MCF 10A (cell line): ENCODE measurements at places on chromosomes 6 and 20. TPM values are rescaled to one million over a fixed set of nuclear protein-coding genes. Genes with fewer than 3 reads are reported as not detected.

IL17F gene
- not detected in 2 replicates for total RNA-seq

MUC21 gene
- not detected in 2 replicates for total RNA-seq

MAPK14 gene
- 42.9 and 46.2 TPM in 2 replicates for total RNA-seq

MRAP2 gene
- 0.15 and 0.33 TPM in 2 replicates for total RNA-seq

MCM8 gene
- 8.0 and 12.4 TPM in 2 replicates for total RNA-seq

MGME1 gene
- 18.0 and 24.0 TPM in 2 replicates for total RNA-seq

BTN1A1 gene
- not detected in 2 replicates for total RNA-seq

IL22RA2 gene
- total RNA-seq, result not detected in 2 replicates

EFCAB8 gene
- total RNA-seq, result not detected in 2 replicates

GUCA1A gene
- total RNA-seq, result not detected in 2 replicates

SCGN gene
- not detected in 2 replicates for total RNA-seq

SPATS1 gene
- not detected in 2 replicates for total RNA-seq

SLC23A2 gene
- total RNA-seq, result 24.0 and 26.5 TPM in 2 replicates

DEFB132 gene
- not detected in 2 replicates for total RNA-seq

ID4 gene
- not detected in 2 replicates for total RNA-seq

MYB gene
- not detected in 2 replicates for total RNA-seq

SIRPD gene
- not detected in 2 replicates for total RNA-seq

EBF4 gene
- not detected in 2 replicates for total RNA-seq

MTCH1 gene
- total RNA-seq, result 74.9 and 78.2 TPM in 2 replicates

OXT gene
- total RNA-seq, result not detected in 2 replicates

FBXO30 gene
- total RNA-seq, result 10.6 and 10.9 TPM in 2 replicates

PRKN gene
- total RNA-seq, result 2.5 and 6.0 TPM in 2 replicates

GRM1 gene
- total RNA-seq, result not detected in 2 replicates

SPEF1 gene
- 0.32 TPM in 1 of 2 replicates, not detected in the other for total RNA-seq

TREM2 gene
- 0.42 and 0.63 TPM in 2 replicates for total RNA-seq

FNDC1 gene
- not detected in 2 replicates for total RNA-seq

TPD52L1 gene
- 69.5 and 92.6 TPM in 2 replicates for total RNA-seq

NMBR gene
- total RNA-seq, result not detected in 2 replicates

OR2H1 gene
- total RNA-seq, result not detected in 2 replicates

TFAP2D gene
- total RNA-seq, result not detected in 2 replicates

OOEP gene
- not detected in 2 replicates for total RNA-seq

SLC18B1 gene
- total RNA-seq, result 19.5 and 21.0 TPM in 2 replicates

MLN gene
- total RNA-seq, result not detected in 2 replicates

FGD2 gene
- not detected in 2 replicates for total RNA-seq

FERMT1 gene
- 25.5 and 43.1 TPM in 2 replicates for total RNA-seq

LAMA4 gene
- total RNA-seq, result 0.72 TPM in 1 of 2 replicates, not detected in the other

VIP gene
- not detected in 2 replicates for total RNA-seq

SLPI gene
- total RNA-seq, result 273 and 284 TPM in 2 replicates

MRPS26 gene
- total RNA-seq, result 62.6 and 68.4 TPM in 2 replicates
